Activated CD8-positive, alpha-beta memory T cell treated with anti-CD3 and anti-CD28 coated beads for 4 hours (primary cell): ENCODE measurements at places on chromosomes 5 and 9.

GRCh38 chr9:127549751-127550150, 62.3 kb upstream of the STXBP1 start:
- DNase-seq: no peak

DNA sequence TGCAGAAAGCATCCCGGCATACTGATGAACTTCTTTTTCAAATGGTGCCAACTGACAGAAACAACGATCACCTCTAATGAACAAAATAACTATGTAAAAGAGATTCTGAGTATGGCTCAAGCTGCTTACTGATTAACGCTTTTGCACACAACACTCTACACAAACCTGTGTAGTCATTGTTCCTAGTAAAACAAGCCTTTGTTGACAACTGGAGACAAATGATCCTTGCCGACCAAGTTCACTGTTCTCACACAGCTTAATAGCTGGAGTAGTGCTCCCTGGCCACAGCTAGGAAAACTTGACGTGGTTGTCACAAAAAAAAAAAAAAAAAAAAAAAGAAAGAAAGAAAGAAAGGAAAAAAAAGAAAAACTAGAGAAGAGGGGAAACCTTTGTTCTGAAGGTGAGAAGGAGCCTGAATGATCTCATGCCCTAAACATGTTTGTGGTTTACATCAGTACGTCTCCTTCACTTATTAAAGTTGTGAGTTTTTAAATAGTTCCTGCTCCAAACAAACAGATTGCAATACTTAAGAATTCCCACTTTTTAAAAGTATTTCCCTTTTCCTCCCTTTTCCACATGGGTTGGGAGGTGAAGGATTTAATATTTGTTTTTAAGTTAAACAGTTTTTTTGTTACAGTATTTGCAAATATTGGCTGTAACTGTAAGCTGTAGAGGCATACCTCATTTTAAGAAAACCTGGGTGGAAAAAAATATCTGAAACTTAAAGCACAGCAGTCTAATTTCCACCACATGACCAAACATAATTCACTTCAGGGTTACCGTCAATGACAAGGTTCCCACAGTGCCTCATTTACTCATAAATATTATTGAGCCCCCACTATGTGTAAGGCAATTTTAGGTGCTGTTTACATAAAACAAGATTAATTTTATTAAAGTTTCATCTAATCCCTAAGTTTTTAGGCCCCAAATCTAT, 63.7 kb downstream of the GLIS3 start:
- DNase-seq: no peak

DNA sequence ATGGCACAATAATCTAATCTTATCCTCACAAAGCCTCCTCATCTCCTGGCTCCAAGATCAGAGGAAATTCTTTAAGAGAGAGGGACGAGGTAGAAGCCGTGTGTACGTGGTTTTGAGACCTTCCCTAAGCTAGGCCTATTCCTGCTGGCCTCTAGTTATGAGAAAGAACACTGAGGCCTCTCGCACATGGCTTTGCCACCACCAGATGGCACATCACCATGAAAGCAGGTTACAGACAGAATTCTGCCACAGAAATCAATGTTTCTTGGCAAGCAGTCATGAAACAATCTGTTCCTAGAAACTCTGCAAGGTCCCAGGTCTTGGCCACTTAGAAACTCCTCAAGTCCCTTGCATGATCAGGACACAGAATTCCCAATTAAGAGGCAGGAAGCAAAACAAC, 268.2 kb upstream of the TAS2R1 start:
- no peak for DNase-seq

- no peak for DNase-seq
Observed at GRCh38 chr5:57417971-57418370, 64.6 kb downstream of the ACTBL2 start.

- no peak for DNase-seq
Observed at GRCh38 chr9:121354141-121354540, 15.9 kb downstream of the STOM start.

- no peak for DNase-seq
Observed at GRCh38 chr5:60835554-60835953, 8.5 kb downstream of the ELOVL7 start.

DNA sequence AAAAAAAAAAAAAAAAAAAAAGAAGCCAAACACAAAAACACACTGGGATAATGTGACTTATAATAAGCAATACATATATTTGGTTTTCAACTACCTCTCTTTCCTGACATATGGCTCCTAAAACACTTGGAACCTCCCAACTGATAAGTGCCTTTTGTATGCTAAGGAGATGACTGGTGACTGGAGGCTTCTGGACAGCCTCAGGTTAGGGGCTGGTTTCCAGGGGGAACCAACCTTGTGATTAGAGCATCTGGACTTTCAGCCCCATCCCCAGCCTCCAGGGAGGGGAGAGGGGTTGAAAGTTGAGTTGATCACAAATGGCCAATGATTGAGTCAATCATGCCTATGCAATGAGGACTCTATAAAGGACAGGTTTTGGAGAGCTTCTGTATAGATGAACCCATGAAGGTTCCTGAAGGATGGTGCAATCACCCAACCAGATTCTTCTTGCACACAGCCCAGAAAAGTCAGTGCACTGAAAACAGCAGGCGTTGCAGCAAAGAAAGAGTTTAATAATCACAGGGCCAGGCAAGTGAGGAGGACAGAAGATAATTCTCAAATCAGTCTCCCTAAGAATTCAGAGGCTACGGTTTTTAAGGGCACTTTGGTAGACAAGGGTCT, 276.7 kb downstream of the AUH start:
- no peak for DNase-seq

- DNase-seq: no peak
Observed at GRCh38 chr9:97508852-97509251, 7.4 kb downstream of the TMOD1 start.

DNA sequence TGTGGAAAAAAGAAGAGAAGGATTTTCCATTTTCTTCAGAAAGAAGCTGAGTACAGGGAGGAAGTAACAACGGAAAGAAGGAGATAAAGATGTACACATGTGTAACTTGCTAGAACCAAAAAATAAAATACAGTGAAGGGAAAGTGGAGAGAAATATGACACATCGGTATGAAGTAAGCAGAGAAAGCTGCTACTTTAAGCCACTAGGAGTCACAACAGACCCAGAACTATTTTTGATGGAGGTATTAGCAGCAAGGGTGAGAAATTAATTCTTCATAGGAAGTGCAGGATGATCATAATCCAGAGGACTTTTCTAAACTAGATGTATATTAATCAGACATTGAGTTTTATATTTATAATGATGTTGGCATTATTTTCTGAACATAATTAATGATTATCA, 88.5 kb downstream of the FAM174A start:
- no peak for DNase-seq

DNA sequence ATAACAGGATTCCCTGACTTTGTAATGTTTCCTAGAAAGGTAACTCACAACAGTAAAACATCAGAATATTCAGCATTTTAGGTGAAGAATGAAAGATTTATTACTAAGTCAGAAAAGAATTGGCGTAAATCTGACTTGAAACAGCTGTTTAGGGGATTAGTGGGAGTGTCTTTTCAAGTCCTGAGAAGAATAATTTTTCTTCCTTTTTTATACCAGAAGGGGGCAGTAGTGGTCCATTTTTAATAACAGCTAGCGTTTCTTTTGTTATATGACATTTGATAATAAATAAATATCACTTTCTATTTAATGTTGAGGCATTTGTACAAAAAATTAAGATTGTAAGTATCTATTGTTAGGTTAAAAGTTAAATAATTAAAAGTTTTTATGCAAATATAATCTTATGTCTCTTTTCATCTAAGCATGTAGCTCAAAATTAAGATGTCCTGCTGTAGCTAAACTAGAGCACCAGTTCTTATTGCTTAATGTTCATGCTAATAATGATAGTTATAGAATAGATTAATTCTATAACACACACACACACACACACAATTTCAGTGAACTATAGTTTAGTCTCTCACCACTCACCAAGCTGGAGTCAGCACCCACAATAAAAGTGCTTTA, 258.7 kb upstream of the ARRDC3 start:
- DNase-seq: no peak

GRCh38 chr9:116320290-116320689, 166.7 kb downstream of the PAPPA start:
- DNase-seq: no peak

GRCh38 chr5:122156724-122157325, 27.5 kb downstream of the ZNF474 start:
- DNase-seq: no peak

- DNase-seq: no peak
Observed at GRCh38 chr9:93507768-93508167, 54.4 kb upstream of the FAM120AOS start.

GRCh38 chr5:174455301-174455700, 269.1 kb upstream of the MSX2 start:
- no peak for DNase-seq

DNA sequence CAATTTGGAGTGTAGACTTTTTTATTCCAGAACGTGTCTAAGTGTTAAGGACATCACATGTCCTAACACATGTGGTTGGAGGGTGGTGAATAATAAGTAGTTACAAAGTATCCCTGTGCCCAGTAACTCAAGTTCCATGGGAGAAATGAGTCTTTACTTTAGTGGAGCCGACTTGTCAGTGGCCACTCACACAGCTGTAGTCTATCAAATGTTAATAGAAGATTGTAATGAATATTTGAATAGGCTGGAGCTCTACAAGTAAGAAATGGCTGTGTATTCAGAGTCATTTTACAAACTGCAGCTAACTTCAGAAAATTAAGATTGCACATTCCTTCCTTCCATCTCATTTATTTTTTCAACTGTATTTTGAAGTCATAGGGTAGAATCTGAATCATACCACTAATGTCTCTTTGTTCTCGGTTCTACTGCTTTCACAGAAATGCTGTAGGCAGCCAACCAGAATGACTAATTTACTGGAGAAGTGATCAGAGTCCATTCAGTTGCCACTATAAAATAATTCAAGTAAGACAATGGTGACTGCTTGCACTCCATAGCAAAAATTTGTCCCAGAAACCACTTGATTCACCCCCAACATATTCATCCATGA, 394.8 kb downstream of the NR2F1-AS1 start:
- no peak for DNase-seq

- DNase-seq: no peak
Observed at GRCh38 chr5:79961716-79962574, 29.1 kb downstream of the MTX3 start.

- no peak for DNase-seq
Observed at GRCh38 chr5:132469380-132470009, 21.1 kb downstream of the IRF1 start.

GRCh38 chr5:173542159-173542558, 74.3 kb downstream of the BOD1 start:
- no peak for DNase-seq

DNA sequence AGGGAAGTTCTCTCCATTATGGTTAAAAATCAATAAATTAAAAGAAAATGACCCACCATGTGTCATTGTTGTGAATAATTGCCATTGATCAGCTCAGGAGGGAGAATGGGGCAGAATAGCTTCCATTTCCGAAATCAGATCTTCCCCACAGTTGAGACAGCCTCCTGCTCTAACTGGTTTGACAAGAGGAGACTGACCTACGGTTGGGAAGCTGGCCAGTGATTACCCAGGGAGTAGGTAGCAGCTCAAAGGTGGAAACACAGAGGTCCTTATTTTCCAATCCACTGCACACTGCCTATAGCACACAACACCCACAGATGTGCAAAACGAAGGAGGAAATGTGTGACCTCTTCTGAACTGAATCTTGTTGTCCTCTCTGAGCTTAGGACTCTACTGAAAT, 69.0 kb upstream of the DAPK1 start:
- no peak for DNase-seq

DNA sequence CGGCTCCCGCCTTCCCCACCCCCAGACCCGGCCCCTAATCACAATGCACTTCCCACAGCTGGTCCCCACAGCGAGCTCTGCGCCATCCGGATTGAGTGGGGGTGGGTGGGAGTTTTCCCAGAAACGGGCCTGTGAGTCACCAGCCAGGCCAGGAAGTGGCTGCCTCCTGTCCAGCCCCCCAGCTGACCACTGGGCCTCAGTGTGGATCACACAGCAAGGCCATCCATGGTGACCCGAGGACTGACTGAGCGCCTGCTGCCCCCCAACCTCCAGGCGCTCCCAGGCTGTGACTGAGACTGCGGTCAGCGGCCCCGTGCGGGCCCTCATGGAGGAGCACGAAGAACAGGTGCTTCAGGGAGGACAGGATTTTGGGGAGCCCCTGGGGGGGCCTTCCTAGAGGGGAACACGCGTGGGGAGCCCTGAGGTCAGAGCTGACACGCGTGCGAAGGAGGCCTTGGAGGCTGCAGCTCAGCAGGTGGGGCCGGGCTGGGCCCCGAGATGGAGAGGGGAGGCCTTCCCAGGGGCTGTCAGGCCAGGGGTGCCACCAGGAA, 48.3 kb upstream of the EGFL7 start:
- no peak for DNase-seq

GRCh38 chr9:70422371-70423043, 8.1 kb upstream of the KLF9 start:
- DNase-seq: no peak

DNA sequence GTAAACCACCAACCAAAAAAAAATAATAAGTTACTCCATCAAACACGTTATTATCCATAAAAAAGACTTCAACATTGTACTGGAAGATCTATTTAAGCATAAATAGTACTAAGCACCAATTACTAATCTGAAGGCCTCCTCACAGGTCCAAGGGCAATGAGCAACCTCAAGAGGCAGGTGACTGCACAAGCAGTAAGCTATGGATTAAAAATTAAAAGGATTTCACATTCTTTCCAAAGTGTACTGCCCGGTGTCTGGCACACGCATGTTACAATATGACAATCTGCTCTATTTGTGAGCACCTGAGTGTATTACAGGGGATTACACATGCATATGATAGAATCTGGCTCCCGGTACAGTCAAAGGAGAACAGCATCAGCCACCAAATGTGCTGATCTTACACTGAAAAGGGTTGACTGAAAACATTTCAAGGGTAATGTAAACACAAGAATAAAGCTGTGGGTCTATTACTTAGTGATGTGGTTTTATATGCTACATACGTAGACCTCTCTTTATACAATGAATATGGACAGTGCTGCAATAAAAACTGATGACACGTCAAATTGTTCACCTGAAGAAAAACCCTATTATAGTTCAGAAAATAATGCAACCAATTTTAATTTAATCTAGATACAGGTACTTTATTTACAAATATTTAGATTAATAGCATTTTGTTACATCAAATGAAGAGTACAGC, 22.8 kb downstream of the RAB14 start:
- no peak for DNase-seq

DNA sequence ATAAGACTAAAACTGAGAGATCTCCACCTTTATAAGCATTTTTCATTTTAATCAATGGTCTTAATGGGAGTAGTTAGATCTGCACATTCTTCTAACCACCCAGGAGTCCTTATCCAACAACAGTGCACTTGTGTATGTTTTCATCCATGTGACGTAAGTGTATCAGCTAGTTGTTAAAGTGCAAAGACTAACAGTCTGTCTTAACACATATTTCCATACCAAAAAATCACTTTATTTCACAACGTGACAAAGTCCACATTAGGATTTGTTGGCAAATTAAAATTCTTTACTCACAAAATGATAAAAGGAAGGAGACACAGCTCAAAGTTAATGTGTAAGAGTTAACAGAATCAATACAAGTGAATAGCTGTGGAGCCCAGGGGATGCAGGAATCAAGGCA, 1.9 kb upstream of the SMC2 start:
- DNase-seq: no peak

- no peak for DNase-seq
Observed at GRCh38 chr9:126117158-126117425, 209.5 kb upstream of the MVB12B start.
